T-cell (primary cell): ENCODE measurements at places on chromosomes 4 and X.
A peak's percentile ranks its signal among the peaks of the same experiment; 100 is the strongest.

DNA sequence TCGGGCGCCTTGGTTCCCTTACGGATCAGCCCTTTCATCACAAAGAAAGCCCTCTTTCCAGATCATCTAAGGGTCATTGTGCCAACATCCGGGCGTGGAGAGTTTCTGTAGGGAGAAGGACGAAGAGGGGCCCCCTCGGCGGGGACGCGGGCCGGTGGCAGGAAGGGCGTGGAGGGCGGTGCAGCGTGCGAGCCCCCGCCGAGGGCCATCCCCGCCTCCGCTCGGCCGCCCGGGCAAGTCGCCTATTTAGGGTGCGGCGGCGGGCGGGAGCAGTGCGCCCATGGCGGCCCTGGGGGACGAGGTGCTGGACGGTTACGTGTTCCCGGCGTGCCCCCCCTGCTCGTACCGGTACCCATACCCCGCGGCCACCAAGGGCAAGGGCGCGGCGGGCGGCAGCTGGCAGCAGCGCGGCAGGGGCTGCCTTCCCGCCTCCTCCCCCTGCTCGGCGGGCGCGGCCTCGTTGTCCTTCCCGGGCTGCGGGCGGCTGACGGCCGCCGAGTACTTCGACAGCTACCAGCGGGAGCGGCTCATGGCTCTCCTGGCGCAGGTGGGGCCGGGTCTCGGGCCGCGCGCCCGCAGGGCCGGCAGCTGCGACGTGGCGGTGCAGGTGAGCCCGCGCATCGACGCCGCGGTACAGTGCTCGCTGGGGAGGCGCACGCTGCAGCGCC lies at the start of gene ZAR1:
TSS of gene ZAR1 (plus strand) at position 241 of the 668 bp plus-strand sequence. CDS start at position 281, 40 bp downstream.
- H3K4me1 ChIP-seq = peaks cover 10% of the 10 kb centered on the region
- no peaks in the 10 kb centered on the region for H3K36me3 ChIP-seq
- no peak within 1 kb of the TSS for H3K4me3 ChIP-seq
- DNase-seq = no peak
- peaks cover 11% of the 10 kb centered on the region for H3K27me3 ChIP-seq

DNA sequence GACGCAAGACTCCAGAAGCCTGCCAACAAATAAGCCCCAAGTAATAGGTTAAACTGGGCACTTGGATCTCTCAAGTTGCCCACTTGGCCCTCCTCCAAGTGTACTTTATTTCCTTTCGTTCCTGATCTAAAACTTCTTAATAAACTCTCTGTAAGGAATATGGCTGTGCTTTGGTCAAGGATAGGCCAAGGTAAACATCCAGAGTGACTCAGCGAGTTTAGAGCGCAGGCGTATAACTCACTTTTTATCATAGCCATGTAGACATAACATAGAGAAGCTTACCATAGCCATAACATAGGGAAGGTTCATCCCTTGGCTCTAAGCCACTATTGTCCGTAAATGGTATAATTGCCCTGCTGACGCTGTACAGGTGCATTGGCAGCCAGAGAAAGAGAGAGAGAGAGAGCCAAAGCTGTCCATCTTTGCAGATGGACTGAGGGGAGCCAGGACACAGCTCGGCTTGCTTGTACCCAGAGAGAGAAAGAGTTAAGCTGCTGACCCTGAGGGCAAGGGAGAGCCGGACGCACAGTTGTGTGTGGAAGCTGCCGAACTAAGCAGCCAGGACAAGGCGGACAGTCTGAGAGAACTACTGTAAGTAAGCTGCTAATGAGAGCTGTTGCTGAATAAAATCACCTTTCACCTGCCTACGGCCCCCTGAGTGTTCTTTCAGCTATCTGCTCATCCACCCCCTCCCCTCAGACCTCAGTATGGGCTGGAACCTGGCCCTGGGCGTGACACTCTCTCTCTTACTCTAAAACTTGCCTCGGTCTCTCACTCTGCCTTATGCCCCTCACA lies 1.8 kb downstream of the TLR1 start:
- peaks cover 23% of the 10 kb centered on the region for H3K4me1 ChIP-seq
- DNase-seq = no peak

GRCh38 chr4:47570816-47571215 lies 85.7 kb downstream of the ATP10D start:
- DNase-seq = no peak
- no peak overlapping the region for H3K27ac ChIP-seq
- H3K27me3 ChIP-seq = no peaks in the 10 kb centered on the region
- no peak overlapping the region for H3K4me3 ChIP-seq

GRCh38 chrX:19906293-19906692 lies 18.9 kb upstream of the SH3KBP1 start:
- no peak overlapping the region for H3K4me3 ChIP-seq
- no peaks in the 10 kb centered on the region for H3K27me3 ChIP-seq
- H3K36me3 ChIP-seq = no peaks in the 10 kb centered on the region

DNA sequence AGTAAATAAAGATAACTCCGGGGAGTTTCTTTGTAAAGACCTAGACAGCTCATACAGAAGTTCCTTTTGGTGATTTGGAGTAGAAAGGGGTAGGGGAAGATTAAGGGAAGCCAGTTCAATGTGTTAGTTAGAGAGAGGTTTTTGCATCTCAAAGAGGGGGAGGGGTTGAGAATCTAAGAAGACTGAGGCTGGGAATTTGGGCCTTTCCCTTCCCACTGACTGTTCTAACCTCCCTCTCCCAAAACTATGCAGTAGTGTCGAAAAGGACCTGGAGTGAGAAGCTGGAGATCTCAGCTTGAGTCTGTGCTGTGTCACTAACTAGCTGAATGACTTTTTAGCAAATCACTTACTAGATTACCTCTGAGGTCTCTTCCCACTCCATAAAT lies 55.7 kb upstream of the CCDC160 start:
- H3K4me1 ChIP-seq = peaks cover 8% of the 10 kb centered on the region
- H3K27ac ChIP-seq = no peak overlapping the region

GRCh38 chr4:77692847-77693432 lies 87.3 kb downstream of the CXCL13 start:
- H3K27me3 ChIP-seq = no peaks in the 10 kb centered on the region
- H3K4me3 ChIP-seq = no peak overlapping the region
- no peaks in the 10 kb centered on the region for H3K36me3 ChIP-seq
- no peaks in the 10 kb centered on the region for H3K4me1 ChIP-seq

GRCh38 chr4:96342790-96343455 lies 503.0 kb downstream of the PDHA2 start:
- no peaks in the 10 kb centered on the region for H3K4me1 ChIP-seq
- no peak overlapping the region for H3K27ac ChIP-seq
- DNase-seq = no peak
- no peaks in the 10 kb centered on the region for H3K27me3 ChIP-seq
- no peaks in the 10 kb centered on the region for H3K36me3 ChIP-seq
- H3K4me3 ChIP-seq = no peak overlapping the region

DNA sequence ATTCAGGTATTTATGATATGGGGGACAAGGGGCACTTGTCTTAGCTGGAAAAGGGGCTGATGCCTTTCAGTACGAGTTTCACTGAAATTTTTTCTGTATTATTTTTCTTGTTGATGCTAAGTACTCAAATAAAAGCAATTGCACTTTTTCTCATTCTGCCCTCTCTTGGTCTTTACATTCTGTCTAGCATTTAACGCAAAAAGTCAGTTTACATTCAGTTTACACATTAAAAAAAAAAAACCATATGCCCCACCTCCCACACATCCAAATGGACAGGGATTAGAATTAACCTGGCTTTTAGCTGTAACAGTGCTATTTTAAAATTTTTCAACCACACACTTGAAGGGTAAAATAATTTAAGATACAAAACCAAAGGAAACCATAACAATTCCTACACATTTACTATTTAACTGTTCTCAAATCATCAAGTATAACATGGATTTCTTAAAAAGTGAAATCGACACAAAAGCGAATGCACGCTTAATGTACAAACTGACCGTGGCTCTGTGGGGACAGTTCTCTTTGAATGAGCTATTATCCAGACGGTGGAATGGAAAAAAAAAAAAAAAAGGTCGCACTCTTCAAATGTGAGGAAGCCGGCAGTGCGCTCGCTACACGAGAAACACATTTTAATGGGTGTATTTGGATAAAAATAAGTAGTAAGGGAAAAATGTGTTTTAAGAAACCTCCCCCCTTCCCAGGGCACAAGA lies 1.4 kb downstream of the AMMECR1 start:
- H3K4me1 ChIP-seq = peaks cover 2% of the 10 kb centered on the region
- H3K36me3 ChIP-seq = no peaks in the 10 kb centered on the region
- H3K27ac ChIP-seq = no peak overlapping the region
- no peaks in the 10 kb centered on the region for H3K27me3 ChIP-seq
- H3K4me3 ChIP-seq = peak overlapping the region; percentile 79

GRCh38 chr4:119005928-119006460 lies 117.3 kb downstream of the SYNPO2 start:
- H3K27me3 ChIP-seq = no peaks in the 10 kb centered on the region
- peak; percentile 2 for DNase-seq
- no peaks in the 10 kb centered on the region for H3K36me3 ChIP-seq

- DNase-seq = no peak
- no peaks in the 10 kb centered on the region for H3K27me3 ChIP-seq
- H3K27ac ChIP-seq = no peak overlapping the region
- H3K4me3 ChIP-seq = no peak overlapping the region
- H3K4me1 ChIP-seq = no peaks in the 10 kb centered on the region
- H3K36me3 ChIP-seq = no peaks in the 10 kb centered on the region
These were observed 7.3 kb upstream of the PTPN13 start for GRCh38 chr4:86586626-86587380.

DNA sequence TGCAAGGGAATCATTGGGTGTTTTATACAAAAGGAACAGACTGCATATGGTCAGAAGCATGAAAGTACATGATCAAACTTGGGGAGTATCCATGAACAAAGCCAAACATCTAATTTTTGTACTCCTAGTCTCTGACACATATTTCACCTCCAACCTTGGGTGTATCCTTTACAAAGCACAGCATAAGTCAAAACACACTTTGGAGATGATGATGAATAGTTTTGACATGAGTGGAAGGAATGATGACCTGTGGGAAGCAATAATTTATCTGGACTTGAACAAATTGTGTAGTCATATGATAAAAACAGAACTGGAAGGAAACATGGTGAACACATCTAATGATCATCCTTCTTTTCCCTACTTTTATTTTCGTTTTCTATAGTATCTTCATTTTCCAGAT lies 108.7 kb upstream of the PLS3 start:
- H3K36me3 ChIP-seq = no peaks in the 10 kb centered on the region
- no peak for DNase-seq
- H3K4me3 ChIP-seq = no peak overlapping the region
- H3K27ac ChIP-seq = no peak overlapping the region
- no peaks in the 10 kb centered on the region for H3K4me1 ChIP-seq

GRCh38 chr4:128769011-128769410 lies 40.5 kb upstream of the JADE1 start:
- no peak for DNase-seq
- H3K36me3 ChIP-seq = no peaks in the 10 kb centered on the region
- H3K4me1 ChIP-seq = no peaks in the 10 kb centered on the region
- H3K27ac ChIP-seq = no peak overlapping the region
- no peak overlapping the region for H3K4me3 ChIP-seq

- H3K36me3 ChIP-seq = no peaks in the 10 kb centered on the region
- H3K27ac ChIP-seq = no peak overlapping the region
- DNase-seq = no peak
These were observed 123.2 kb downstream of the ELOVL6 start for GRCh38 chr4:110075083-110075738.
